ENCODE measurements at places on chromosomes 12 and 14.

- DNase-seq, result no peak
Measured at GRCh38 chr14:58353516-58354299, 42.0 kb upstream of the TOMM20L start.

- DNase-seq, result no peak
Measured at GRCh38 chr14:68424443-68425172, 368.3 kb downstream of the ZFP36L1 start.

GRCh38 chr14:72104011-72104613, 171.9 kb downstream of the RGS6 start:
- no peak for DNase-seq

DNA sequence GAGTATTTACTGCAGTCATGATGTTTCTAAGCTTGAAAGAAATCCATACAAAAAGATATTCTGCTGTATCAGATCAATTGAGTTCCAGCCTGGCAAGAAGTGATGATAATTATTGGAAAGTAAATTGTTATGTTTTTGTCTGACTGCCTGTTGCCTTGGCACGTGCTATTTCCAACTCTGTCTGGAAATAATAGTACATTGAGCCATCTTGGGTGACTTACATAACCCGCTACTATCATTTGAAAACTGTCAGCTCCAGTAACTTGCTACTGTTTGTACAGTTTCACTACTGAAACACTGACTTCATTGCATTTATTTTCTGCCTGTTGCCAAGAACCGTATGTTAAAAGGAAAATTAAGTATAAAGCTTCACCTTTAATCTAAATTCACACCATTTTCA, 318.6 kb downstream of the ITPR2 start:
- no peak for DNase-seq

DNA sequence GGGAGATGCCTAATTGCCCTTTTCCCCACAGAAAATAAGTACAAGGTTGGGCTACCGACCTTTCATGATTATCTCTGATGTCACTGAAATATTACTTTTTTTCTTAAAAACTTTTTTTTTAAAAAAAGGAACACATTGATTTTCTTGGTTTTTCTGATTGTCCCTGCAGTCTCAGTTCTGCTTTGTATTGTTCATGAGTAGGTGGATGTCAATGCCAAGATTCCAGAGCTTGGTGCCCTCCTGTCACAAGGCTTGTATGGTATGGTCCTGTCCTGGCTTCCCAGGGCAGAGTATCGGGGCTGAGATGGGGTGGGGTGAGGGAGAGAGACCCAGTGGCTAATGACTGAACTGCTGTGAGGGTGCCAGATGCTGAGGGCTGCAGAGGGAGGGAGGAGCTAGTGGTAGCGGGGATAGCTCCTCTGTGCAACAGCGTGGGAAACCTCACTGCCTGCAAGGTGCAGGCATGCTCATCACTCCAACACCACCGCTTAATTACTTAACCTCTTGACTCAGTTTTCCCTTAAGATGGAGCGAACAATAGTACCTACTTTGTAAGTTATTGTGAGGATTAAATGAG, 4.4 kb upstream of the CTDSP2 start:
- DNase-seq, result no peak

DNA sequence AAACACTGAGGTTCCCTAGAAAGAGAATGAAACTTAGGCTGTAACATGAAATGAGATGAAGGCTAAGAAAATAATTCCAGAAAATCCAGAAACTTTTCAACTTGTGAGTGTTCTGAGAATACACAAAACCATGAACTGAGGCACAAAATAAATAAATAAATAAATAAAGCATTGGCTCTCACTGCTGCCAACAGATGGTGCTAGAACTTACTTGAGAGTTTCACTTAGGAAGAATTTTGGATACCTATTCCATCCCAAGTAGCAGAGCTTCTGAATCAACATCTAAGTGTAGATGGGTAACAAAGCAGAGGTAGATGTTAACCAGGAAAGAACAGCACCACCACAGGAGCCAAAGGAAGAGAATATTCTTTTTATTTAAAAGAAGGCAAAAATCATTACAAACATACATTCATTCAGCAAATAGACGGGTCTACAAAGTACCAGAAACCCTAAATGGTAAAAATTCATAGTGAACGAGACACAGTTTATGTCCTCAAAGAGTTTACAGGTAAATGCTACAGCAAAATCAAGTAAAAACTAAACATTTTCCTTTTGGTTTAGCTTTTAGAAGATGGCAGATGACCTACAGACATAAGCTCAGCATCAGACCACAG, 16.7 kb downstream of the EPS8 start:
- DNase-seq, result no peak

- DNase-seq, result no peak
Measured at GRCh38 chr14:33414041-33414440, 475.4 kb downstream of the NPAS3 start.

DNA sequence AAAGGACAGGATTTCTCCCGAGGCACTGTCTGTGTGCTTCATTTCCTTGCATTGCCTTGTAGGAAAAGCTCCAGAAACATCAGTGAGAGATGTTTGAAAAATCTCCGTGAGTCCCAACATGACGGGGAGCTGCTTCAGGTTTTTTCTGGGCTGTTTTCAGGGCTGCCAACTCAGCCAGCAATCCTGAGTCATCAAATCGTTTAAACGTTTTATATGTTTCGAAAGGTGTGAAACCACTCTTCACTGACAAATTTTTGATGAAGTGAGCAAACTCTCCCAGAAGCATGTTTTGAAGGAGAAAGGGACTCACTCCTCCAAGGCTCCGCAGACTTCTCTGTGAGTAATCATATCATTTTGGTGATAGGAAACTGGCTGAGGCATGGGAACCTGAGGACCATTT, 240.5 kb downstream of the TMEM132C start:
- DNase-seq, result no peak

DNA sequence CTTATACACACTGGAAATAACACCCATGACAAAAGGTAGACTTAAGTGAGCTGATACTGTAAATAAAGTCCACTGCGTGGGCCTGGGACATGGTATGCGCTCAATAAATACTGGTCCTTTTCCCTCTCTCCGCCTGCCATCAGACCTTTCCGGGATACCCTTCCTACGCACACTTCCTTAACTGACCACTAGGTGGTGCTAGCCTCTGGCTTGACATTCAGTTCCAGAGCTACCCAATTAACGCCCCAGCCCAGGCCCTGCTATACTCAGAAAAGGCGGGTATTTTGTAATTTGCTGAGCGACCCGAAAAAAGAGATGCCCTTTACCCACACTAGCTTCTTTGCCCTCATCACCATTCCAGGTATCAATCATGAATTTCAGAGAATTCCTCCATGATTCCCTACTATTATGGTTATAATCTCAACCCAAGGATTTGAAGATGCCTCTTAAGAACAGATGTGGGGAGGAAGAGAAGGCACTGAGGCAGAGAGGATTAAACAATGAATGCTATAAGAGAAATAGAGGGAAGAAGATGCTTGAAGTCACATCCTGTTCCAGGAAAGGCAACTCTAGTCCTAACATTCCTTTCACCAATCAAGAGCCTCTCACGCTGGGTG, 3.9 kb upstream of the LRP1 start:
- no peak for DNase-seq

GRCh38 chr14:91872011-91872501, 4.7 kb upstream of the TC2N start:
- DNase-seq, result no peak

- DNase-seq, result no peak
Measured at GRCh38 chr12:2187195-2187945, 134.6 kb downstream of the CACNA1C start.

DNA sequence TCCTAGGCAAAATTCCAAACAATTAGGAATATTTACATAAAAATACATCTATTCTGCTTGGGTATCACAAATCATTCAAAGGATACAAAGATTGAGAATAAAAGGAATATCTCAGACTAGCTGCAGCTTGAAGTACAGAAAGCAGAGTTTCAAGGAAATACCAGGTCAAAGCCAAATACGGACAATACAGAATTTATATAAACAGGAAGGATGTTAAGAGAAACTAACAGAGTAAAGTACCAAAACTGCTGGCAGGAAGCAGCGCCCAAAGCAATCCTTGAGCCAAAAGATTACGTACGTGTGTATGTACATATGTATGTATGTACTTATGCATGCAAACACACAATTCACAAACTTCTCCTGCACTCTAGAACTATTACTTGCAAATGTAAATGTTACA, 86.6 kb downstream of the PPP1R12A start:
- no peak for DNase-seq

DNA sequence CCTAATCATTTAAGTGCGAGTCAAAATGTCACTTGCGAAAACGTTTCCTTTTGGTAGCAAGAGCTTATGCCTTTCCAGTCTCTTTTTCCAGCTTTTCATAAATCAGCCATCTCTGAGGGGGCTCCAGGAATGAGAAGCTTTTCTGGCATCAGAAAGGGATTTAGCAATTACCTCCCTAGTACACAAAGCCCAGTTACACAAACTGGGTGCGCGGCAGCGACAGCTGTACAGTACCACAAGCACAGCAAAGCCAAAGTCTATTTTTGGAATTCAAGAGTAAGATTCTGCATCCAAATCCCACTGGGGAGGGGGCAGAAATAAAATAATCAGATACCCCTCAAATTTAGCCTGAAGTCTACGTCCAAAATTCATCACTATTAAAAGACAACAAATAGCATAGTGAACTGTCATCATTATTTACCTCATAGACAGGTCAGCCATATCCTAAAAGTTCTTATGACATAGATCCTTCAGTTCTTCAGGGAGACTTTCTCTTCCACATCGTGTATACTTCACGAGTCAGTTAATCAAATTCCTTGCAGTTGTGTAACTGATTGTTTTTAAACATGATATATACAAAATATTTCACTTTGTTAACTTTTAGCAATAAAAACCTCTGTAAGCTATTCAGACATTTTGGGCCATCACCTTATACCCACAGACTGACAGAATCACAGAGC, 150.8 kb downstream of the TTC7B start:
- DNase-seq, result no peak

DNA sequence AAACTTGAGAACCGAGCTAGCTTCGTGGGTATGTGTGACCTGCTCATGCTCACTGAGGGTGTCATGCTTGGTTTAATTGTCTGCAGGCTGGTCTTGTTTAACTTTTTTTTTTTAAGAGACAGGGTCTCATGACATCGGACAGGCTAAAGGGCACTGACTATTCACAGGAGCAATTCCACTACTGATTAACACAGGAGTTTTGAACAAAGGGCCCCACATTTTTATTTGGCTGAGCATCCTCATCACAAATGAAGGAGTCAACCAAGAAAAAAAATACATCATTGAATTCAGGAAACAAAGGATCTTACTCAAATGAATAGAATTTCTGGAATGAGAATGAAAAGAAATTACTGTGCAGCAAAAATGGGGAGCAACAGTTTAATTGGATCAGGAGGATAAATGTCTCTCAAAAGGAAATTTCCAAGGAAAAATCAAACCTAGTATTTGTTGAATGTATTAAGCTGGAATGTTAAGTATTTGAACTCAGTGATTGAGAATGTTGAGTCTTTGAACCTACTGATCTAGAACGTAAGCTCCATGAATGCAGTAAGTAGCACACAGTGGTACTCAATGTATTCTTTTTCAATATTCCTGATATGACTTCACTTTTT, 20.8 kb upstream of the PYROXD1 start:
- DNase-seq, result no peak

- DNase-seq, result no peak
Measured at GRCh38 chr12:32015036-32015435, 55.8 kb downstream of the RESF1 start.

- no peak for DNase-seq
Measured at GRCh38 chr14:33768458-33768830, 182.4 kb downstream of the EGLN3 start.

GRCh38 chr12:75996861-75997447, 34.6 kb downstream of the PHLDA1 start:
- DNase-seq, result no peak

DNA sequence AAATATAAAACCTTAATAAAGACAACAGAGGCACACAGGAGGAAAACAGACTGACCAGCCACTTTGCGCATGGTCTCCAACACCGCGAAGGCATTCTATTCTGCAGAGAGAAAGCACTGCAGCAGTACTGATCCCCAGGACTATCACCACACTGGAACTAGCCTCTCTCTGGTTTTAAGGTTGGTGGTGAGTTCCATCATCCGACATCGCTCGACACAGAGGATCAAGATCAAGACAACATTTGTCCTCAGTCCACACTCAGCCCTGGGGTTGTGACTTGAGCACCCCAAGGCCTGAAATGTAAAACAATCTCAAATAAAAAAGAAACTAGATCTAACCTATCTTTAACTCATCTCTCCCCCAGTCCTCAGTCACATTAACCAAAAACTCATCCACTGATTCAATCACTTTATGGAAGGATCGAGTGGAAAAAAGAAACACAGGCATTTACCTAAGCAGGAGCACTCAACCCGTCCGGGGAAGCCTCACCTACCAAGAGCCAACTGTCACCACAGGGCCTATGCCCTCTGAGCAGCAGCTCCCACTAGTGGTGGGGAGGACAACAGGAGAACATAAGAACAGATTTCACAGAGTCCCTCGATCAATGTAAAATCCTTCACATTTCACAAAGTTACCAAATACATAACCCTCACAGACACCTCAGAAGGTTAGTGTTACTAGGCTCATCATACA, 17.7 kb downstream of the STXBP6 start:
- no peak for DNase-seq

DNA sequence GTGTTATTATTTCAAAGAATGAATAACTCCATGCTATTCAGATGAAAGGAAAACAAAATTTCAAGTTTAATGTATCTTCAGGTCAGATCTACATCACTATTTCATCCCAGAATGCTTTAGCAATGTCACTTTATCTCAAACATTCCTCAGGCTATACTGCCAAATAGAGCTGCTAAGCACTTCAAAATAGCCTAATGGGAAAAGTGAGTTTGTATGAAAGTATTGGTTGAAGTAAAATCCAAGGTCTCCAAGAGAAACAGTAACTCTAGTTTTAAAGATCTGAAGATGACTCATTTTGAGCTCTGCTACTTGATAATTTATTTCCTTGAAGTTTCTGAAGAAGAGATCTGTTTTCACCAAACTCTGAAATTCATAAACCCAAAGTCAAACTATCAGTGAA, 466.2 kb upstream of the FOXG1 start:
- no peak for DNase-seq

DNA sequence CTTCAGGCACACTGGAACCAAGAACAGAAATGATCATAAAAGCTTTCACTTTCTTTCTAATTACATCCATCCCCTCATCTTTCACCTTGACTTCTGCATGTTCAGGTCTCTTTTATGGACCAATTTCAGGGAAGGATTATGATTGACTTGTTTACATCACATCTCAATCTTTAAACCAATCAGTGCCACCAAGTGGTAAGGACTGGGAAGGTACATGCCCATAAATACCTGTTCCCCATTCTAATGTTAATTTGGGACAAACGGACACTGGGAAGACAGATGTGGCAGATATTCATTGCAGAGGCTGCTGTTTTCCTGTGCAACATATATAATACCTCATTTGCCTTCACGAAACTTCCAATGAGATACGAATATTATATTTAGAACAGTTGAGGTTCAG, 978.1 kb downstream of the GALC start:
- no peak for DNase-seq

DNA sequence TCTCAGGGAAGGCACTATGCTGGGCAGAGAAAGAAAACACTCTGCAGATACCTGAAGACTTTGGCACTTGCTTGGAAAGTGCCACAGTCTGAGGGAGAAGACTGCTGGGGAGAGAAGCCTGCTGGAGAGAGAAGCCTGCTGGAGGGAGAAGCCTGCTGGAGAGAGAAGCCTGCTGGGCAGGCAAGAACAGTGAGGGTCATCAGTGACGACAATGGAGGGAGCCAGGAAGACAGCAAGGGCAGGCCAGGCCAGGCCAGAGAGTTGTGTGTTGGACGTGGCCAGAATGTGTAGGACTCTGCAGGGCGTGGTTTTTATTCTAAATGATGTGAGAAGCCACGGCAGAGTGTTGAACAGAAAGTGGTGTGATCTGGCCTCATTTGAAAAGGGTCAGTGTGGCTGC, 185.3 kb upstream of the ABCD2 start:
- no peak for DNase-seq

Measured in GM04504 (cell line).